NCI-H460 (cell line): ENCODE measurements at places on chromosomes 4 and X. TPM values are rescaled to one million over a fixed set of nuclear protein-coding genes. Genes with fewer than 3 reads are reported as not detected.

DNA sequence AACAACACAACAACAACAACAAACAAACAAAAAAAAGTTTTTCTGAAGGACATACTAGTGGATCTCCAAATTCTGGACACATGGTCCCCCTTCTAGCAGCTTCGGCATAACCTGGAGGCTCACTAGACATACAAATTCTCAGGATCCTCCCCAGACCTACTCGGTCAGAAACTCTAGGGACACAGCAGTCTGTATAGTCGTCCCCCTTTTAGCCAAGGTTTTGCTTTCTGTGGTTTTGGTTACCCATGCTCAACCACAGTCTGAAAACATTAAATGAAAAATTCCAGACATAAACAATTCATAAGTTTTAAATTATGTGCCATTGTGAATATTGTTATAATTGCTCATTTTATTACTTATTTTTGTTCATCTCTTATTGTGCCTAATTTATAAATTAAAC is 45.2 kb upstream of the SHISA3 start:
- no peak for DNase-seq

GRCh38 chr4:176306837-176307665 is 12.7 kb upstream of the SPCS3 start:
- no peak for DNase-seq

DNA sequence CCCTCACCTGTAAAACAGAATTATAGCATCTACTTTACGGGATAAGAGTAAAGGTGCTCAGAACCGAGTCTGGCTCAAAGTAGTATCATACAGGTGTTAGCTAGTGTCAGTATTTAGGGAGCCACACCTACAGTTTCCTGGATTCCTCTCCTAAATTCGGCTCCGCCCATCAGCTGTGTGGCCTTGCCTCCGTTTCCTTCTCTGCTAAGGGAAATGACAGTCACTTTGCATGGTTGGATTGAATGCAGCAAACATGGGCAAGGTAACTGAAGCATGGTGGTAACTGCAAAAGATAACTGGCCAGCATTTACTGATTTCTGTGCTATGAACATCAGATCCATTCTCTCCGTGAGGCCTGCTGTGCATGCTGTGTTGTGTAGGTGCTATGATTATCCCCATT is 2.8 kb downstream of the PPP1R3F start:
- DNase-seq, result no peak

The MSX1 gene
- total RNA-seq, result 6.3 TPM in 2 replicates

The SRD5A3 gene
- total RNA-seq, result 14.3 and 16.5 TPM in 2 replicates

The ARHGEF38 gene
- 0.02 TPM in 1 of 2 replicates, not detected in the other for total RNA-seq

The CENPVL2 gene
- not detected in 2 replicates for total RNA-seq

The SLC16A2 gene
- 0.82 and 1.2 TPM in 2 replicates for total RNA-seq
